ENCODE measurements at places on chromosomes 6 and 20.

DNA sequence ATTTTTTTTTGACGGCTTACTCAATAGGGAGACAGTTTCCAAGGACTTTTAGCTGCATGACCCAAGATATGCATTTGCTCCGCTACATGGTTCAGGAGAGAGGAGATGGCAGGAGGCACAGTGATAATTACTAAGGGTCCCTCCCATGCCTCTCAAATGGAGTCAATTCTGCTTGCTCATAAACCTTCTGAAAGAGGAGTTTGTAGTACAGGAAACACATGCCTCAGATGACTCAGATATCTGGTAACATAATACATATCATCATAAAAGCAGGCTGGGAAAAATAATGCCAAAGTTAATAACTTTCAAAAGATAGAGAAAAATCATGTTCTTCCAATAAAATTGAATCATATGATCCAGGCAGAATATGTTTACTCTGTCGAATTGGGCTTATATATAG is 97.6 kb upstream of the DEFB112 start:
- no peak for DNase-seq

DNA sequence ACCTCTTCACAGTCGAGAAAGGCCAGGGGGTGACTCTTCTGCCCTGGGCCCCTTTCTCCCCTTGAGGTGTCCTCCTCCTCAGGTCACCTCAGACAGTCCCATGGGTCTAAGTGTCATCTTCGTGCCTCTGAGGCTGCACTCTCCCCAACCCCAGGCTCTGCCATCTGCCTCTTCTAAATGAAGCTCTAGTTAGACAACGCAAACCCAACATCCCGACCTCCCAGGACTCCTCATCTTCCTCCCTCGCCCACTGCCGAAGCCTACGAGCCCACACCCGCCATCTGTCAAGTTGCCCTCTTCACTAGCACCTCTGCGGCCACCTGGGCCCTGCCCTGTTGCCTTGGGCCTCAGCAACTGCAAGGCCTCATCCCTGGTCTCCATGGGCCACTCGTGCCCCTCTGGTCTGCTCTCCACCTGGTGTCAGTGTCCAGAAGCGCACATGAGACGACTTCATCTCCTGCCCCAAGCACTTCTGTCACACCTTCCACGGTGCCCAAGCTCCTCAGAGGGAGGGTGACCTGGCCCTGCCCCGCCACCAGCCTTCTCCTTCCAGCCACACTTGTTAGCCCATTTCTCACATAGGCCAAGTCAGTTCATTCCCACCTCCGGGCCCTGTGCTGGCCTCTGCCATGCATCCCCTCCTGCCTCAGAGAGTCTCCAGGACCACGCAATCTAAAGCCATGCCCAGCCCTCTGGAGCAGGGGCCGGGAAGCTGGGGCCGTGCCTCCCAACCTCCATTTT is 53.8 kb downstream of the RRBP1 start:
- no peak for DNase-seq

DNA sequence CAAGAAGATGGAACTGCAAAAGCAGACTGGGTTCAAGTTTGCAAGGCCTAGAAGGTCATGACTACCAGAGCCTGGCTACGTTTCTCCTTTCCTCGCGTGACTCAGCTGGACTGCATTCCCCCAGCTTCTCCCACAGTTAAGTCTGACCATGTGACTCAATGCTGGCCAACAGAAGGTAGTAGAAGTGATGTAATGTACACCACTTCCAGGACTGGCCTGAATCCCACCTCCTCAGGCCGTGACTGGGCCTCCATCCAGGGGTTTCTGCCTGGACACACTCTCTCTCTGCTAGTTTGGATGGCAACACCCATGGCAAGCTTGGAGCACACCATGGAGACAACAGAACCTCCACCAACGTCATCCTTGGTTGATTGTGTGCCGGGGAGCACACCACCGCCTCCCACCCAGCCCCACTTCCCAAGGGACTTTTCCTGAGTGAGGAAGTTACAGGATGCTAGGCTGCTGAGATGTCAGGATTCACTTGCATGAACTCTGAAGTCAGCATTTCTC is 112.0 kb upstream of the CDYL start:
- no peak for DNase-seq

DNA sequence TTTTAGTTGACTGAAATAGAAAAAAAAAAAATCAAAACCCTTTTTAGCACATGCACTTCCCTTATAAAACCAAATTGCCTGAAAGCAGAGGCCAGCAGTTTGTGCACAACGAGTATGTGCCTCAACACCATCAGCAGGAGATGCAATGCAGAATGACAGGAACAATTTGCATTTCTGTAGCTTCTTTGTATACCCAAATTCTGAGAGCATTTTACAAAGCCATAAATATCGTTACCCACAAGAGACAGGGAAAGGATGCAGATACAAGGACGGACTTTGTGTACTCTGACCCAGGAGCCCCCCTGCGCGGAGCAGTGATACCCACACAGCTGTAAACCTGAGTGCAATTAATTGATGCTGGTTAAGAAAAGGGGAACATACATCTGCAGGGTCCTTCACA is 285.6 kb downstream of the PRKN start:
- DNase-seq: no peak

- no peak for DNase-seq
These were observed 83.4 kb upstream of the NNAT start for GRCh38 chr20:37437676-37438075.

- no peak for DNase-seq
These were observed 53.3 kb downstream of the TRAM2 start for GRCh38 chr6:52523378-52524142.

- no peak for DNase-seq
These were observed 81.7 kb upstream of the GATA5 start for GRCh38 chr20:62557462-62557861.

DNA sequence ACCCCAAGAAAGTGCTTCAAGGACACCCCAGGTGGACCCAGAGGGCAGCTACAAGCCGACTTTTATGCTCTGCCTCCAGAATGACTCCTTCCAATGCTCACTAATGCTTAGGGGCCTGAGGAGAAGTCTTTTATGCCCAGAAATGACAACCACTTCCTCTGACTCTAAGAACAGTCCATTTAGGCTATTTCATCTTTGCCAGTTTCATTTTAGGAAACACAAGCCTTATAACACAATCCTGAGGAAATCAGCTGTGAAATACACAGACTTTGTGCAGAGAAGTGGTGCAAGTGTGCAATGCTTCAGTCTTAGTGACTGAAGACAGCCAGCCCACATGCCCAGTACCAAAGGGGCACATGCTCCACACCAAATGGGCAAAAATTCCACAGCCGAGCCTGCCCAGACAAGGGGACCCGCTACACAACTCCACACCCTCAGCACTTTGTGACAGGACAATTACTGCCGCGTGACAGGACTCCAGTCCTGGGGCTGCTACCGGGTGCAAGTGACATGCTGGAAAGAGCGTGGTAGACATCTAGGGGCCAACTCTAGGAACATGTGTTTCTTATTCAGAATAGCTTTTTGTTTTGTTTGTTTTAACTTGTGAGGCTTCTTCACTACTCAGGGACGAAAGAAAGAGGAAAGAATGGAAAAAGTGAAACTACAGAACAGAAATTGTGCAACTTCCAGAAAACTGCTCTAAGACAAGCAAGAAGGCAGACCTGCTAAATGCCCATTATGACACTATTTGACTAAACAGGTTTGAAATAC is 28.2 kb upstream of the PLAGL1 start:
- DNase-seq: no peak

DNA sequence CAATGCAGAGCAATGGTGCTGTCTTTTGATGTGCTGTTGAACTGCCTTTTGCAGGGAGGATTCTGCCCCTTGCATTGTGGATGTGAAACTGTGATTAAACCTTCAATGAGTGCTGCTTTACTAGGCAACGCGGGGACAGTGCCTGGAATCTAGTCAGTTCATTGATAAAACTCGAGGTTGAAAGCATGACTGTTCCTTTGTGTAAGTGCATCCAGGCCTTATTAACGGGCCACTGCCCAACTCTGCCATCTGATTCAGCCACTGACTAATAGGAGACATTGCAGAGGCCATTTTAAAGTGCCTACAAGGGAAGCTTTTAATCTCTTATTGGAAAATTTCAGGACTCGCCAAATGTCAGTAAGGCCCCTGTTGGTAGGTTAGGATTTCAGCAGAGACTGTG is 49.3 kb downstream of the SLC35F1 start:
- no peak for DNase-seq

- DNase-seq: no peak
These were observed 550 bp upstream of the HSPA12B start for GRCh38 chr20:3731944-3732326.

DNA sequence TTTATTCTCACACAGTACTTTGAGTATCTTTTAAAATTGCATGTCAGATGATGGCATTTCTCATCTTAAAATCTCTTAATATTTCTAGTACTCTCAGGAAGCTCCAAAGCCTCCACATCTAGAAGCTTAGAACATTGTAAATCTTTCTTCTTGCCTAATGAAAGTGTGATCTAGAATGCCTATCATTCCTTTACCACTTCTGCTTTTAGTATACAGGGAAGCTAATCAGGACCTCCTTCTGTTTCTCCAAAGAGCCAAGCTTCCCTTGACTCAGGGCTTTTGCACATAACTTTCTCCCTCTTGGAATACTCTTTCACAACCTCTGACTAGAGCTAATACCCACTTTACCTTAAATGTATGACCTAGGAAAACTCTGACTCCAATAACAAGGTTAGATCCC is 7.5 kb upstream of the ELOVL4 start:
- no peak for DNase-seq

- DNase-seq: no peak
These were observed 726.4 kb downstream of the TENT5A start for GRCh38 chr6:81026041-81026553.

GRCh38 chr6:64683682-64684081 is 1023.3 kb downstream of the EYS start:
- DNase-seq: no peak

DNA sequence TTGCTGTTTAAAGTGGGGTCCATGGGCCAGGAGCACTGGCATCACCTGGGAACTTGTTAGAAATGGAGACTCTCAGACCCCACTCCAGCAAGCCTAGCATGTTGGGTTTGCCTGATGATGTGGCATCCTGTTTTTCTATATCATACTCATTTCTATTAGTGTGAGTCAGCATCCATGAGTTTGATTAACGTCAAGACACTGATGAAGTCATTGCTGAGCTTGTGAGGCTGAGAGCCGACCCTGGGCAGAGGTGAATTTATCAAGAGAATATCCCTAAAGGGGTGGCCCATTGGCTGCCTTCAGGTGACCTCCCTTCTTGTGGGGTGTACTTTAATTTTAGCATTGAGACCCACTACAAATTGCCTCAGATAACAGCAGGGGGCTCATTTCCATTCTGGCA is 43.4 kb upstream of the RNF144B start:
- DNase-seq: no peak

DNA sequence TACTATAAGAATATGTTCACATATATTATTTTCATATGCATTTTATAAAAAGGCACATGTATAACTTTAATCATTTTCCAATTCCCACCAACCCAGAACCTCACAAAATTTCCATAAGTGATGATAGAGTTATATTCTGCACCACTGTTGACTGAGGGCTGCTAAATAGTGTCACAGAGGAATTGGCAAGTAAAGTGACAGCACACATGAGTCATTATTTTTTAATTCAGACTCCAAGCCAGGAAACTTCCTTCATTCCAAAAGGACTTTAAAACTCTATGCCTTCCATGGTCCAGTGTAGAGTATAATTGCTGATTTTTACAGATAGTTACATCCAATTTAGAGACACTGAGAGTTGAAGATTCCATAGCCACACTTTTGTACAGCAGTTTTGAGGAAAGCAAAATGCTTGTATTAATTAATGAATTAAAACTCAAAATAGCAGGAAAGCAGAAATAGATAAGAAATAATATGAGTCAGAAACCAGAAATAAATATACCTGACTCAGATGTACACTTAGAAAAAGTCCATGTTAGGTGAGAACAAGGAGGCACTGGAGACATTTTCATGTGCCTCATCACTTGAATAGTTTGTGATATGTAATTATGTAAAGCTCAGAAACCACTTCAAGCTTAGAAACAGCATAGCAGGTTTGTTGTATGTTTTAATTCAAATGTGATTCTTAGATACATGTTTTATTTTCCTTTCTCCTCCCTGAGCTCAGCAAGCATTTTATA is 425.2 kb upstream of the OPRM1 start:
- DNase-seq: no peak

- no peak for DNase-seq
These were observed 35.5 kb downstream of the ABHD12 start for GRCh38 chr20:25355011-25355595.

DNA sequence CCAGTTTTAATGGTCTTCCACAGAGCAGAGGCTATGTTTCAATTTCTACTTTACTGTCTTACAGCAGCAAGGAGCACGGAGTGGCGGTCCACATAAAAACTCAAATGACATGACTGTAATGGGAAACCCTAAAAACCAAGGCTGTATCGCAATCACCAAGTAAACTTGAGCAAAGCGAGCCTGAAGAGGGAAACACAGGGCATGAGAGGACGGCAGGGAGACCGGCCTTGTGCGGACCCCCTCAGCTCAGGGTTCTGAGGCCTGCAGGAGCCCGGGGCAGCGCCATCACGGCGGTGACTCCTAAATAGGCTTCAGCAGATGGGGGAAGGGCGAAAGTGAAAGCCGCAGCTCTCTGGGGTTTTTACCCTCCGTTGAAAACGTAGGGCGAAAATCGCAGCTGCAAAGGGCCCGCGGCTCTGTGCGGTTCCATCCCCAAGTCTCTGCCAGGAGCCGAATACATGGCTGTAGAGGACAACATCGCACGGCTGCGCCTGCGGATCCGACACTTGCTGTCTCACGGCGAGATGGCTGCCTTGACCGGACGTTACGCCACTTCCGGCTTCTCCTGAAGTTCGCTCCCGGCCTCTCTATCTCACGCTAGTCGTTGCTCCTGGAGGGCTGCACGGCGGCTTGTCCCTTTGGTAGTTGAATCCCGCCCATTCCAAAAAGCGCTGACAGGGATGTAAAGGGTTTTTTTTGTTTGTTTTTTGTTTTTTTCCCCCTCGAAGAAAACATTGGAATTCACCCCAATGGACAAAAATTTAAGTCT is at the start of gene PSMB1:
Gene PSMB1, minus strand, starts transcription at position 543 of the 769 bp plus-strand sequence. Its CDS starts 65 bp downstream, at position 478.
- peak; percentile 63 for DNase-seq

GRCh38 chr6:33894438-33894837 is 90.6 kb upstream of the MLN start:
- DNase-seq: no peak

GRCh38 chr6:157403686-157404051 is 22.7 kb downstream of the ZDHHC14 start:
- DNase-seq: no peak

DNA sequence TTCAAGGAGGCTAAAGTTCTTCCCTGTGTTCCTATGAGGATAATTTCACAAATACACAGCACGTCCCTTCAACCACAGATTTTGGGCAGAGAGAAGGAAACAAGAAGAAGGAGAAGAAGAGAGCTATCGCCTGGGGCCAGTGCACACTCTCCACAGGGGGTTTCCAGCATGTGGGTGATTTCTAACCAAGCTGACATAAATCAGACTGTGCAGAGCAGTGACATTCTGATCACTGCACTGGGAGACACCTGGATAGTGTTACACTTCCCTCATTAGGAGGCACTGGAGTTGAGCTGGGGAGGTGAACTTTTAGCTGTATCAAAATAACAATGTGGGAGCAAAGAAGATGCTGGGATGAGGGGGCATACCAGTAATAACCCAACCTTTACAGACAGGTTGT is 71.8 kb upstream of the CENPW start:
- DNase-seq: no peak

- DNase-seq: no peak
These were observed 140.5 kb downstream of the BTBD3 start for GRCh38 chr20:12058216-12058615.

Measured in memory B cell (primary cell).